ENCODE measurements at places on chromosomes 3 and 15.

DNA sequence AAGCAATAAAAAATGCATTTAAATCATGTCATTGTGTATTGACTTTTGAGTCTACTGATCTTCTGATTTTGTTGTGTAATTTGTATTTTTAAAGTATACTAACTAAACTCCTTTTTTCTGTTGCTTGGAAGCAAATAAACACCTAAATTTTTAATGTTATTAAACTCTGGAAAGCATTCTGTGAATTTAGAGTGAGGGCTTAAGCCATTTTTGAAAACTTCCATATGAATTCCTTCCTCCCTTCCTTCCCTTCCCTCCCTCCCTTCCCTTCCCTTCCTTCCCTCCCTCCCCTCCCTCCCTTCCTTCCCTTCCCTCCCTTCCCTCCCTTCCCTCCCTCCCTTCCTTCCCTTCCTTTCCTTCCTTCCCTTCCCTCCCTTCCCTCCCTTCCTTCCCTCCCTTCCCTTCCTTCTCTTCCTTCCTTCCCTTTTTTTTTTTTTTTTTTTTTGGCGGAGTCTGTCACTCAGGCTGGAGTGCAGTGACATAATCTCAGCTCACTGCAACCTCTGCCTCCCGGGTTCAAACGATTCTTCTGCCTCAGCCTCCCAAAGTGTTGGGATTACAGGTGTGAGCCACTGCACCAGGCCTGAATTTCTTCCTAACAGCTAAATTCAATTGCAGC, 56.6 kb upstream of the SENP5 start:
- no peak for DNase-seq

- DNase-seq = no peak
Measured at GRCh38 chr3:80618295-80619256, 850.8 kb upstream of the ROBO1 start.

- DNase-seq = no peak
Measured at GRCh38 chr15:67882487-67883233, 42.8 kb upstream of the RNU6-1 start.

GRCh38 chr15:57655053-57655452, 51.5 kb upstream of the POLR2M start:
- DNase-seq = no peak

- no peak for DNase-seq
Measured at GRCh38 chr3:14405360-14406238, 3.2 kb downstream of the SLC6A6 start.

DNA sequence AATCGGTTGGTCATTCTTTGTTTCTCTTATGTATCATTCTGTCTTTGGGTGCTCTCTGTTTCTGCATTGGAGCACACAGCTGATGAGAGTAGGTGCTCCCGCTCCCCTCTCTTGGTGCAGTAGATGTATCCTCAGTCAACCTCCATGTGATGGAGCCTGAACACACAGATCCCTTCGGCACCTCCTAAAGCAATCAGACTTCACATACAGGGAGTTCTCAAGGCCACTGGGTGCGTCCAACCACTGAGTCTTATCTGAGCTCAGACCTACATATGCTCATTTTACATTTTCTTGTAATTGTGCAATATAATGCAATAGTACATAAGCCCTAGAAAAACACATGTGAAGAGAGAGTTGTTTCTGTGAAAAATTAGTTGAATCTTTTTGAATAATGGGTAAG, 198.1 kb upstream of the ATP10A start:
- no peak for DNase-seq

DNA sequence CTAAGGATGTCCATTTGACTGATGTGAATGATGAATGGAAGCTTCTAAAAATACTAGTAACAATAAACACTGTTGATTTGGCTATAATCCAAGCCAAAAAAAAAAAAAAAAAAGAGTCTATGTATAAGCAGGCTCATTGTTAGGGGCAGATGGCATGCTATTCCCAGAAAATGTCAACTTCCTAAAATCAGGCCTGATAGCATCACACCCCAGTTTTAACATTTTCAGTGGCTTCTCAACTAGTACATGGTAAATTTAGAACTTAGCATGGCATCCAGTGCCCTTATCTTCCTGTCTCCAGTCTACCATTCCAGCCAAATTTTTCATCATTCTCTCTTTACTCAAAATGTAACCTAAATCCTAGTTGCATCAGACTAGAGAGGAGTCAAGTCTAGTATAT, 288.2 kb upstream of the ZNF385D start:
- DNase-seq = no peak

- no peak for DNase-seq
Measured at GRCh38 chr3:20564966-20565365, 379.0 kb upstream of the SGO1 start.

Measured in NCI-H1436 treated with DMSO at 0.1 percent for 48 hours (cell line).